Renal pelvis (tissue), 12 donors: ENCODE measurements at places on chromosomes 6 and 20. TPM values are rescaled to one million over a fixed set of nuclear protein-coding genes. Genes with fewer than 3 reads are reported as not detected.

CST7 gene
- polyA plus RNA-seq, result 0.46 TPM

MDFI gene
- polyA plus RNA-seq, result 47.6 TPM

GRCh38 chr6:53119349-53119748 is 29.3 kb downstream of the GCM1 start:
- DNase-seq, result no peak

DNA sequence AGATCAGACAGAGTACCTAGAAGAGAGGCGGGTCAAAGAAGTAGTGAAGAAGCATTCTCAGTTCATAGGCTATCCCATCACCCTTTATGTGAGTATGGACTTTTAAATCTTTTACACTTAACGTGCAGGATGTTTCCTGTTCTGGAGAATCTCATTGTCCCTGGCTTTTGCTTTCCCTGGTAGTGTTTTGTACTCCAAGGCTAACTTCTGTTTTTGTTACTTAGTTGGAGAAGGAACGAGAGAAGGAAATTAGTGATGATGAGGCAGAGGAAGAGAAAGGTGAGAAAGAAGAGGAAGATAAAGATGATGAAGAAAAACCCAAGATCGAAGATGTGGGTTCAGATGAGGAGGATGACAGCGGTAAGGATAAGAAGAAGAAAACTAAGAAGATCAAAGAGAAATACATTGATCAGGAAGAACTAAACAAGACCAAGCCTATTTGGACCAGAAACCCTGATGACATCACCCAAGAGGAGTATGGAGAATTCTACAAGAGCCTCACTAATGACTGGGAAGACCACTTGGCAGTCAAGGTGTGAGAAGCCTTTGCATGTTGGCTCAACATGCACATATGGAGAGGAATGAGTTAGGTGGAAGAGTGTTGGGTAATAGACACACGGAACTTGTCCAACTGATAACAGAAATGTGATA is 3.3 kb downstream of the HSP90AB1 start:
- DNase-seq, result no peak

OR2H1 gene
- not detected for polyA plus RNA-seq

FAM217A gene
- polyA plus RNA-seq, result 4.7 TPM
